Activated T-helper 2 cell treated with anti-CD3 and anti-CD28 coated beads, Interferon-gamma antibody, Interleukin-2, Interleukin-4, amounts not matched to agents 10 μg/mL and 5 μg/mL and 100 μg/mL, durations not matched to agents 14 hours and 24 hours and 36 hours (primary cell): ENCODE measurements at places on chromosomes 7 and 10.

GRCh38 chr10:124827474-124827873 is 25.9 kb downstream of the ABRAXAS2 start:
- no peaks in the 10 kb centered on the region for H3K27me3 ChIP-seq
- no peak overlapping the region for H3K4me3 ChIP-seq
- H3K27ac ChIP-seq = no peak overlapping the region
- H3K36me3 ChIP-seq = peaks cover 39% of the 10 kb centered on the region
- no peak for DNase-seq
- H3K4me1 ChIP-seq = no peaks in the 10 kb centered on the region

DNA sequence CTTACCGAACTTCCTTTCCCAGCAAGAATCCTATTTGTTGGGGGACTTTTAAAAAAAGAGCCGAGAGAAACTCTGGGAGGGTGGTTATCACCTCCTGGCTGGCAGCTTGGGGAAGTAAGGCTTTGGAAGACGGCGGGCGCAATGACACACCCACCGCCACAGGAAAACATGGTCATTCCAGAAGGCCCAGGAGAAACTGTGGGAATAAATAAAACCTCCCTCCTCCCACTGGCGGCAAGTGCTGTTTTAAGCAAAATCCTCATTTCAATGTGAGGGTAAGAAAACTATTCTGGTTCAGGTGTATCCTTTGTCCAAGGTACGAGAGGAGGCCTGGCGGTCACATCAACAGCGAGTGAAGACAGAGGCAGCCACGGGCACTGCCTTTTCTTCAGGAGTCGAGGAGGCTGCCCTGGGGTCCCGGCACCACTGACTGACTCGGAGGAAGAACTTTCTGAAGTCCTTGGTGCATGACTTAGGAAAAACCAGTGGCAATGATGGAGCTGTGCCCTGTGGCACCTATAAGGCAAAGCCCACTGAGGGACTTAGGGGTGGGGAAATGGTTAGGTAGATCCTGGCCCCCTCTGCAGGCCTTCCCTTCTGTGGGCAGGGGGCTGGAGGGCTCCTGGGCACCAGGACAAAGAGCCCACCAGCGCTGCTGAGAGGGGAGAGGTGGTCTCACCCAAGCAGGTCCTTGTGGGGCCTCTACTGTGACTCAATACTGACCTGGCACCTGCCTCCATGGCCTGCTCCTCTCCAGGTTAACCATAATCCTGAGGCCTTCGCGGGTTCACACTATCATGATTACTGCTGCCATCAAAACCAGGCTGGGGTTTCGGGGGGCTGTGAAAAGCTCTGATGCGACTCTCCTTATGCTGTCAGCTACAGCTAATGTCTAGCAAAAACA is 21.4 kb downstream of the DNAJB12 start:
- peaks cover 41% of the 10 kb centered on the region for H3K36me3 ChIP-seq
- H3K4me1 ChIP-seq = peaks cover 73% of the 10 kb centered on the region
- H3K27me3 ChIP-seq = no peaks in the 10 kb centered on the region
- peak overlapping the region; percentile 99 for H3K27ac ChIP-seq
- H3K4me3 ChIP-seq = peak overlapping the region; percentile 21
- no peak for DNase-seq

DNA sequence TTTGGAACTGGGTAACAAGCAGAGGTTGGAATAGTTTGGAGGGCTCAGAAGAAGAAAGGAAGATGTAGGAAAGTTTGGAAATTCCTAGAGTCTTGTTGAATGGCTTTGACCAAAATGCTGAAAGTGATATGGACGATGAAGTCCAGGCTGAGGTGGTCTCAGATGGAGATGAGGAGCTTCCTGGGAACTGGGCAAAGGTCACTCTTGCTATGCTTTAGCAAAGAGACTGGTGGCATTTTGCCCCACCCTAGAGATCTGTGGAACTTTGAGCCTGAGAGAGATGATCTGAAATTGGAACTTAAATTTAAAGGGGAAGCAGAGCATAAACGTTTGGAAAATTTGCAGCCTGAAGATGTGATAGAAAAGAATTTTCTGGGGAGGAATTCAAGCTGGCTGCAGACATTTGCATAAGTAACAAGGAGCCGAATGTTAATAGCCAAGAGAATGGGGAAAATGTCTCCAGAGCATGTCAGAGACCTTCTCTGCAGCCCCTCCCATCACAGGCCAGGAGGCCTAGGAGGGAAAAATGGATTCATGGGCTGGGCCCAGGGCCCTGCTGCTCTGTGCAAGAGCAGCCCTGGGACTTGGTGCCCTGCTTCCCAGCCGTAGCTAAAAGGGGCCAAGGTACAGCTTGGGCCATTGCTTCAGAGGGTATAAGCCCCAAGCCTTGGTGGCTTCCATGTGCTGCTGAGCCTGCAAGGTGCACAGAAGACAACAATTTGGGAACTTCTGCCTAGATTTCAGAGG is 3.6 kb downstream of the PDSS1 start:
- H3K36me3 ChIP-seq = peaks cover 65% of the 10 kb centered on the region
- H3K4me1 ChIP-seq = peaks cover 34% of the 10 kb centered on the region
- H3K27me3 ChIP-seq = no peaks in the 10 kb centered on the region

- H3K36me3 ChIP-seq = no peaks in the 10 kb centered on the region
- H3K27me3 ChIP-seq = no peaks in the 10 kb centered on the region
- no peak overlapping the region for H3K27ac ChIP-seq
- H3K4me1 ChIP-seq = no peaks in the 10 kb centered on the region
Observed at GRCh38 chr10:64086083-64086767, 565.0 kb downstream of the REEP3 start.

DNA sequence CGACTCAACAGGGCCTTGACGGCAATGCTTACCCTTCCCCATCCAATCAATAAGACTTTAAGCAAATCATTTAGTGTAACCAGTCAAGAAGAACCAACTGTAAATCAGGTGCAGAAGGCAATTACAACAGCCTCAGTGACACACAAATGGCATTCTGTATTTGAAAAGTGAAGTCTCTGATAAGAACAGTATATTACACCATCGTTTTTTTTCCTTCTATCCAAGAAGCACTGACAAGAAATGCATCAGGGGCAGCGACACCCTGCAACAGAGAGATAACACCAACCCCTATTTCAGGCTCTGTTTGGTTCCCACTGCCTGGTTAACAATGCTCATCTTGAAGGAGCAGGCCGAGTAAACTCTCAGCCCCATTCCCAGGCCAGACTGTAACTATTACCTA is 204.0 kb upstream of the AOAH start:
- peaks cover 51% of the 10 kb centered on the region for H3K36me3 ChIP-seq
- H3K4me3 ChIP-seq = no peak overlapping the region
- H3K27me3 ChIP-seq = no peaks in the 10 kb centered on the region
- no peak overlapping the region for H3K27ac ChIP-seq

GRCh38 chr7:95470452-95470851 is 15.3 kb upstream of the ASB4 start:
- H3K27me3 ChIP-seq = no peaks in the 10 kb centered on the region
- H3K36me3 ChIP-seq = no peaks in the 10 kb centered on the region
- H3K4me3 ChIP-seq = no peak overlapping the region
- H3K27ac ChIP-seq = no peak overlapping the region
